ENCODE measurements at places on chromosomes 7 and 10.
A peak's percentile ranks its signal among the peaks of the same experiment; 100 is the strongest.

- peak; percentile 66 for DNase-seq
These were observed 743 bp downstream of the RBM17 start for GRCh38 chr10:6089334-6090219.

- peak; percentile 49 for DNase-seq
These were observed 191.6 kb downstream of the BICC1 start for GRCh38 chr10:58704226-58704625.

DNA sequence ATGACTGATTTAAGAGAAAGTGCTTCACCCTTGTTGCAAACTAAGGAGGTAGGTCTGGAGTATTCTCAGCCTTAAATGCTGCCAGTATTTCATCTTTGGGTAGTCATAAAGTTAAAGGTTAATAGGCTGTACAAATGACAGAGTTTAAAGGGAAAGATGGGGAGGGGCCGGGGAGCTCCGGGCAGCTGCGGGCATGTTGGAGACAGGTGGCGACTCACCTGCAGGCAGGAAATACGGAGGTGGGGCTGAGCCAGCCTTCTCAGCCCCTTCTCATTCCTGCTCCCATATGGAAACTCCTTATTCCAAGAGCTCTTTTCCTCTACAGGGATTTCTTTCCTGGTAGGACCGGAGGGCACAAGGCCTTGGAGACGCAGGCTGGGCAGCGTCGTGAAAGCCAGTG is 31.8 kb upstream of the HMX3 start:
- no peak for DNase-seq

DNA sequence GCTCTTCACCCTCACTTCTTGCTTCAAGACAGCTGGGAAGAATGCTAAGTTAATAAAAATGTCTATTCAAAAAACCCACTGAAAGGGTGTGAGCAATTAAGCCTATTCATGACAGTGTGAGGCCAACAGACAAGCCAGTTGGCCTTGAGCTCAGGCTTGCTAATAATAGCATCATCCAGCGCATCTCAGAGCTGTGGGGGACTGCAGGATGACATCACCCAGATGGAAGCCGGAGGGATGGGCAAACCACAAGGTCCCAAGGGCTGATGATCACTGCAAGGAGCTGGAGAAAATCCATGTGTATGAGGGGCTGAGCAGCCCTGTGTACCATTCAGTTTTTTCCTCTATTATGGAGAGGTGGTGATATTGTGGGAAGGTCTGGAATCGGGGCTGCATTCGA is 770.4 kb downstream of the TNS3 start:
- DNase-seq: peak; percentile 93

GRCh38 chr7:16905300-16906044 is 23.7 kb upstream of the AGR3 start:
- DNase-seq: peak; percentile 28

DNA sequence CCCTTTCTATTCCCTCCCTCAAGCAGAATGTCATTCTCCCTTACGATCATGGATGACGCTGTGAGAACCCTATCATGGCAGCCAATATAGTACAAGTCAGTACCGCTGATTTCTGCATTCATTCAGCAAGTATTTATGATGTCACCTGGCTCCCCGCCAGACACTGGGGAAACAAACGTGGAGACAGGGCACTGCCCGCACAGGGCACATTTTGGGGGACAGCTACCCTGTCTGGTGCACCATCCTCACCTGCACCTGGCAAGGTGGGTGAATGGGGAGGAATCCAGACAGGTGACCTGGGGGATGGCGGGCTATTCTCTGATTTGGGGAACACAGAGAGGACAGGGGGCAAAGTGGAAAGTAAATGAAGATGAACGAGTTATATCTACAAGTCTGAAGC is 28.4 kb downstream of the MKI67 start:
- DNase-seq: no peak

- DNase-seq: no peak
These were observed 157.3 kb downstream of the LRRC4 start for GRCh38 chr7:127873715-127874636.

- no peak for DNase-seq
These were observed 112.1 kb upstream of the AFAP1L2 start for GRCh38 chr10:114516356-114516755.

GRCh38 chr10:104678658-104679057 is 37.6 kb downstream of the SORCS3 start:
- no peak for DNase-seq

GRCh38 chr7:42194238-42194637 is 42.8 kb downstream of the GLI3 start:
- DNase-seq: no peak

GRCh38 chr7:35761871-35762677 is 38.8 kb upstream of the SEPTIN7 start:
- DNase-seq: peak; percentile 22

DNA sequence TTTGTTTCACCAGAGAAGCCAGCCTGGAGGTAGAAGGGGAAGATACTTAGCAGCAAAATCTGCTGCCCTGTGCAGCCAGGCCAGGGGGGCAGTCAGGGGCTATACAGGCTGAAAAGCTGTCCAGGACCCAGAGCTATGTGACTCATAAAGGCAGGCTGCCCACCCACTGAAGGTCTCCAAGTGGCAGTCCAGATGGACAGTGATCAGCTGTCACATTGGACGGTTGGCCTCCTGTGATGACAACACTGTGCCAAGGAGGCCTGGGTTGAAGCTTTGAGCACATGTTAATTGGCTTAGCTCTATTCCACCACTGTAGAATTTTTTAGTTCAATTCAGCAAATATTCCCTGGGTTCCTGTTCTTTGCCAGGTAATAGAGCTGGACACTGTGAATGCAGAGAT is 577.3 kb upstream of the GALNT17 start:
- no peak for DNase-seq

DNA sequence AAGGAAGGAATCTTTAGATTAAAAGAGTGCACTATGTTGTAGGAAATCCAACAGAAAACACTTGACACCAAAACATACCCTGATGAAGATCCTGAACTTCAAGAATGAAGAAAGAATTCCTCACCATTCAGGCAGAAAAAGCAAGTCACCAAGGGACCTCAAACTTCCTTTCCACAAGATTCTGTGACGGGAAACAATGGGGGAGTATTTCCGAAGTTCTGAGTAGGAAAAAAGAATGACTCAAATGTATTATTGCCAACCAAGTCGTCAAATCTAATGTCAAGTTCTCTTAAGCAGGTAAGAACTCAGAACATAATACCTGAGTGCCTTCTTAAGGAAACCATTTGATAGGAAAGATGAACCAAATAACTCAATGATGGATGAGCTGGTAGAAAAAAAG is 44.7 kb upstream of the MTURN start:
- DNase-seq: no peak

GRCh38 chr7:33044986-33045385 is 17.6 kb downstream of the NT5C3A start:
- DNase-seq: no peak

DNA sequence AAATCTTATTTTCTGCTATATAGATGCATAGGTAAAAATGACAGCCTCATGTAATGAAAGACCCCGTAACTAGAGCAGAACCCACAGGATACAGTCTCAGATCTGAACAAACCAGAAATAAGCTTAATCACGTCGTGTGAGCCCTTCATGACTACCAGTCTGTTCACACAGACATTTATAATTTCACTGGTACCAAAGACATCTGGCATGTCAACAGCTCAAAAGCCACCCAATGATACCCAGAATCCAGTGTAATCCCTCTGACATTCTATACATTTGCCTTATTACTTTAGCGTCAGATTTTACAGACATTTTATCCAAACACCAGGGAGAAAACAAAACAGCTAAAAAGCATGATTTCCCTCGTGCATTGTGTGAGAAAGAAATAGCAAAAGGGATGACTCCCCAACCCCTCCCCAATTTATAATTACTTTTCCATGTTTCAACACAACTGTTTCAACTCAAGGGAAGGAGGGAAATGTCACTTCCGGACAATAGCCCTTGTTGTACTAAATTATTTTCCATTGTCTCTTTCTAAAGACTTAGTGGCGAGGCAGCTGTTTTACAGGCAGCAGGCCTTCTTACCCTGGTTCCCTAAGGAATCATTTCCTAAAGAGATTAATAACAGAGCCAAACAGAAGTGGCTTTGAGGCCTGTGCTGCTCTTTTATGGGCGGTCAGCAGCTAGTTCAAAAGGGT is 33.2 kb downstream of the DOCK4 start:
- DNase-seq: no peak

GRCh38 chr7:7830122-7830878 is 111.9 kb upstream of the RPA3 start:
- no peak for DNase-seq

DNA sequence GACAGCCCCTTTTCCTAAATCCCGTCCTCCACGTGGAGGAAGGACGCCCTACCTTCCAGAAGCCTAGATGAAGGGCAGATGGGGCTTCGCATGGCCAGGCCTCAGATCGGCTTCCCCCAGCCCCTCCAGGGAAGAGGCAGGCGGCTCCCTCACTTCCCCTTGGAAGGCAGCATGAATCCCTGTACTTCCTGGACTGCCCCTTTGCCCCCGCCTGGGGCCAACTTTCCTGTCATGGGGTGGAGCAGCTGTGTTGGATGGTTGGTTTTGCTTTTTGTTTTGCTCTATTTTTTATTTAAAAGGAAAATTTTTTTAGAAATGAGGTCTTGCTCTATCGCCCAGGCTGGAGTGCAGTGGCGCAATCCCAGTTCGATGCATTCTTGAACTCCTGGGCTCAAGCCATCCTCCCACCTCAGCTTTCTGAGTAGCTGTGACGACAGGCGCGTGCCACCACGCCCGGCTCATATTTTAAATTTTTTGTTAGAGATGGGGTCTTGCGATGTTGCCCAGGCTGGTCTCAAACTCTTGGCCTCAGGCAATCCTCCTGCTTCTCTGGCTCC is 27.2 kb downstream of the GTF2IRD1 start:
- peak; percentile 68 for DNase-seq

- no peak for DNase-seq
These were observed 491 bp upstream of the SH2D4B start for GRCh38 chr10:80537086-80537735.

- DNase-seq: peak; percentile 53
These were observed 53.0 kb upstream of the AGR3 start for GRCh38 chr7:16934722-16935340.

DNA sequence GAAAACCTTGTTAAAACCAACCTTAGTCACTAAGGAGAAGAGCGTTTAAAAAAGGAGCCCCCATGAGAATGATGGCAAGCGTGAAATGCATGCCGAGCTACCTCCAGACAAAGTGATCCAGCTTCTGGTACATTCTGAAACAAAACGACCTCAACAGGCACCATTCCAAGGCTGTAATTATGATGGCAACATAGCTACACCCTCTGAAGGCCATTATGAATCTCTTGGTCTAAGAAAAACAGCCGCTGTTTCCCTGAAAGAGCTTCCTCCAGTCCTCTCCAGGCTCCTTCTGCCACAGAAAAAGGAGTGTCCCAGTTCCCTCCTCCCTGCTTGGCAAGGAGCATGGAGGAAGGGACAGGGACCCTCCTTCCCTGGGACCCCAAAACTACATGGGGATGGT is 50.0 kb upstream of the ABLIM1 start:
- DNase-seq: no peak
